ENCODE measurements at places on chromosomes 16 and 17.

- DNase-seq: no peak
These were observed 37.8 kb upstream of the ULK2 start for GRCh38 chr17:19905502-19905901.

DNA sequence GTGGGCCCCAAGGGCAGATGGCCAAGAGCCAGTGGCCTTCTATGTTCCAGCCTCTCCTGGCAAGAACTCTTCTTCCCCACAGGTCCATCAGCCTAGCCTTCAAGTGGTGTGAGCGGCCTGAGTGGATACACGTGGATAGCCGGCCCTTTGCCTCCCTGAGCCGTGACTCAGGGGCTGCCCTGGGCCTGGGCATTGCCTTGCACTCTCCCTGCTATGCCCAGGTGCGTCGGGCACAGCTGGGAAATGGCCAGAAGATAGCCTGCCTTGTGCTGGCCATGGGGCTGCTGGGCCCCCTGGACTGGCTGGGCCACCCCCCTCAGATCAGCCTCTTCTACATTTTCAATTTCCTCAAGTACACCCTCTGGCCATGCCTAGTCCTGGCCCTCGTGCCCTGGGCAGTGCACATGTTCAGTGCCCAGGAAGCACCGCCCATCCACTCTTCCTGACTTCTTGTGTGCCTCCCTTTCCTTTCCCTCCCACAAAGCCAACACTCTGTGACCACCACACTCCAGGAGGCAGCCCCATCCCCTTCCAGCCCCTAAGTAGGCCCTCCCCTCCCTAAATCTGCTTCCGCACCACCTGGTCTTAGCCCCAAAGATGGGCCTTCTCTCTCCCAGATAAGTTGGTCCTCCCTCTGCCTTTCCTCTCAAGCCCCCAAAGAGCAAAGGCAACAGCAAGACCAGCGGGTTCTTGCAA, 5.2 kb downstream of the G6PC3 start:
- DNase-seq: no peak

GRCh38 chr16:28063591-28064061, at the start of gene GSG1L:
Gene GSG1L (minus strand): TSS chr16:28063714. CDS start chr16:28063424, 290 bp downstream.
- DNase-seq: no peak

GRCh38 chr17:32120141-32120540, 22.2 kb upstream of the RHOT1 start:
- no peak for DNase-seq

- DNase-seq: peak; percentile 68
These were observed 5.0 kb upstream of the TRAF4 start for GRCh38 chr17:28738680-28739384.

DNA sequence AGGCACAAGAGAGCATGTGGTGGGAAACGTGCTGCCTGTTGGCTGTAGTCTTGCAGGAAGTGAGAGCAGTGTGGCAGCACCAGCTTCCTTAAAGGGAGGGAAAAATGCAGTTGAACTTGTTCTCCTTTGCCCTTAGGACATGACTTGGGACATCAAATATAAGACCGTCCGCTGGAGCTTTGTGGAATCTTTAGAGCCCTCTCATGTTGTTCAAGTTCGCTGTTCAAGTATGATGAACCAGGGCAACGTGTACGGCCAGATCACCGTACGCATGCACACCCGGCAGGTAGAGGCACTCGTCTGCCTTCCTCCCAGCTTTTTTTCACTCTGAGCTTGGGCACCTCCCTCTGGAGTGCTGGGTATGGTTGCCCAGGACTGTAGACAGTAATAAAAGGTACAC, 23.3 kb downstream of the GPR179 start:
- DNase-seq: no peak

- DNase-seq: peak; percentile 25
These were observed 60.8 kb upstream of the MED9 start for GRCh38 chr17:17416007-17416399.

GRCh38 chr17:70208825-70209555, 39.7 kb downstream of the KCNJ2 start:
- no peak for DNase-seq

- no peak for DNase-seq
These were observed 8.3 kb downstream of the MYO15B start for GRCh38 chr17:75595920-75596313.

- no peak for DNase-seq
These were observed 8.2 kb downstream of the WDR45B start for GRCh38 chr17:82640036-82640435.

- DNase-seq: no peak
These were observed 5.2 kb upstream of the CDC42EP4 start for GRCh38 chr17:73316919-73317505.

DNA sequence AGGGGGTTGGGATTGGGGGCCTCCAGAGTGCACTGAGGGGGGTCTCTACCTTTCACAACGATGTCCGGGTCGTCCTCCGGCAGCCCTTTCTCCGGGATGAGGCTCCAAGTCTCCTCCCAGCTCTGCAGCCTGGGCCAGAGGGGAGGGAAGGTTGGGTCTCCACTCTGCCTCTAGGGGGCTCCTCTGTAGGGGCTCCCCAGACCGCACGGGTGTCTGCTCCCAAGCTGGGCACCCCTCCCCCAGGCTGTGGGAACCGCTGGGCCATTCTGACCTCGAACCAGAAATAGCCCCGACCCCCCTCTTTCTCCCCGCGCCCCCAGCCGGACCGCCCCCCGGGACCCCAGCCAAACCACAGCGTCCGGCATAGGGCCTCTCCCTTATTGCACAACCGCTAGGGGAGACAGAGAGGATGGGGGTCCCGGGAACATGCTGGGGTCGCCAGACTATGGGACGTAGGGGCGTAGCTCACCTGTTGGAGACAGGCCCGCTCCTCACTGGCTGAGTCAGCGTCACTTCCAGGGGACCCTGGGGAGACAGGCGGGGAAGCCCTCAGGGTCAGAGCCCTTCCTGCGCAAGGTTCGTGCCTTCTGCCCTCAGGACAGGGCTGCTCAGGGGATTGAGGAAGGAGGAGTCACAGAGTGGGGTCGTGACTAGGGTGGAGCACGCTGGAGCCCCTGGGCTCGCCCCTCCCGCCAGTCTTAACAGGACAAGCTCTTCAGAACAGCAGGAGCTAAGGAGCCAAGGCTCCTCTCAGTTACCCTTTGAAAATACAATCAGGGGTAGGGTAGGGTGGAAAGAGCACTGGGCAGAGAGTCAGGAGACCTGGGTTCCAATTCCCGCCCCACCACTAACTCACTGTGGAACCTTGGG, 2.7 kb downstream of the PLEKHH3 start:
- DNase-seq: peak; percentile 13

DNA sequence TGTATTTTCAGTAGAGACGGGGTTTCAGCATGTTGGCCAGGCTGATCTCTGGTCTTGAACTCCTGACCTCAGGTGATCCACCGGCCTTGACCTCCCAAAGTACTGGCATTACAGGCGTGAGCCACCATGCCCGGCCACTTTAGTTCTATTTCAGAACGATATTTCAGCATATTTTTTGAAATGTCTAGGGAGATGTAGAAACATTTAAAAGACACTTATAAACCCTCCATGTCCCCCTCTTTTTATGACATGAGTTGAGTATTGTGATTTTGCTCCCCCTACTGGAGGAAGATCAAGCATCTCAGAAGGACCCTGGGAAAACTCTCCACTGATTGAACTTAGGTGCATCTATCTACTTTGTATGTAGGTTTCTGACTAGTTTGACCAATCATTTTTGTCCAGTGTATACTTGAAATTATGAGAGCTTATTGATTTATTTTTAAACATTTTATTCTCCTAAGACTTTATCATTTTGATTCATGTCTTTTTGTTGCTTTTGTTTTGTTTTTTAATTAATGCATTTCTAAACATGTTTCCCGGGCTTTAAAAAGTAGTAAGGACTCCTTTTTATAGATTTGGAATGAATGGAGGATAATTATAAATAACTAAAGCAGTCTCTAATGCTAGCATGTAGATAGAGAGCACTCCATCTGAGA, 105.1 kb downstream of the CHD9 start:
- peak; percentile 65 for DNase-seq

GRCh38 chr16:57473906-57474305, 11.4 kb downstream of the POLR2C start:
- DNase-seq: no peak

- no peak for DNase-seq
These were observed 32.1 kb upstream of the SREBF1 start for GRCh38 chr17:17868641-17869522.

GRCh38 chr17:9951803-9952202, 46.7 kb upstream of the RCVRN start:
- DNase-seq: no peak

DNA sequence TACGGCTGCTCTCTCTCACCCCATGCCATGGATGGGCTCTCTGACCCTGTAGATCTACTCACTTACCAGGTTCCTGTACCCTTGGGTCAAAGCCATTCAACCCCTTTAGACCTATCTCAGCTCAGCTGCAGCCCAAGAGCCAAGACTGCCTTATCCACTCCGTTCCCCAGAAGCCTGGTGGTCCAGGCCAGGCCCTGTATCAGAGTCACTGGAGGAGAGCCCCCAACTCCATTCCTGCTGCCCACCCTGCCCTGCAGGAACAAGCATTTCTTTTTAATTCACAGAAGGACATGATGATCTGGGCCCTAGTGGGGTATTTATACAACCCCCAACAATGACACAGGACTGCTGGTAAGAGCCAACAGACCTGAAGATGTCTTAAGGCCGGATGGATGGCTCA, 76.8 kb downstream of the AIPL1 start:
- DNase-seq: no peak

GRCh38 chr16:880471-881171, 80.1 kb upstream of the GNG13 start:
- no peak for DNase-seq

DNA sequence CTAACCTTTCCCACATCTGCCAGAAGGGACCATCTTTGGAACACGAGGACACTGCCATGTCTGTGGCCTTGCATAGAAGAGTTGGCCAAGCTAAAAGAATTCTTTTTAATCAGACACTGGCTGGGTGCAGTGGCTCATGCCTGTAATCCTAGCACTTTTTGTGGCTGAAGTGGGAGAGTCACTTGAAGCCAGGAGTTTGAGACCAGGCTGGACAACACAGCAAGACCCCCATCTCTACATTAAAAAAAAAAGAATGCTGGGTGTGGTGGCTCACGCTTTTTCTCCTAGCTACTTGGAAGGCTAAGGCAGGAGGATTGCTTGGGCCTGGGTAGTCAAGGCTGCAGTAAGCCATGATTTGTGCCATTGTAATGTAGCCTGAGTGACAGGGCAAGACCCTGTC, 9.3 kb upstream of the DUSP14 start:
- DNase-seq: no peak

GRCh38 chr17:31900877-31901276, 631 bp downstream of the UTP6 start:
- DNase-seq: no peak

DNA sequence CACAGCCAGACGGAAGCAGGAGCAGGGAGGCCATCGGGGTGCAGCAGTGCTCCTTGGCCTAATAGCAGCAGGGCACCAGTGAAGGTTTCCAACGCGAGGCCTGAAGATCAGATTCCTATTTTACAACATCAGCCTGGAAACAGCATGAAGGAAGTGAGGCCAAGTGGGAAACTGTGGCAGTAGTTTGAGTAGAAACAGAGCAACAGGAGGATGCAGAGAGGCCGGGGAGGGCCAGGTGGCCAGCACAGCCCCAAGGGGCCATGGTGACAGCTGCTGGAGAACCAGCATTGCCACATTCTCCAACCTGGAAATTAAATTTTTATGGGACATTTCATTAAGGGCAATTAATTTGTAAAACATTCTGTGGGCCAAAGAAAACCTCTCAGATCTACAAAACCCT, 3.4 kb upstream of the ANKRD11 start:
- no peak for DNase-seq

- no peak for DNase-seq
These were observed 164.6 kb downstream of the VPS53 start for GRCh38 chr17:550041-550398.

DNA sequence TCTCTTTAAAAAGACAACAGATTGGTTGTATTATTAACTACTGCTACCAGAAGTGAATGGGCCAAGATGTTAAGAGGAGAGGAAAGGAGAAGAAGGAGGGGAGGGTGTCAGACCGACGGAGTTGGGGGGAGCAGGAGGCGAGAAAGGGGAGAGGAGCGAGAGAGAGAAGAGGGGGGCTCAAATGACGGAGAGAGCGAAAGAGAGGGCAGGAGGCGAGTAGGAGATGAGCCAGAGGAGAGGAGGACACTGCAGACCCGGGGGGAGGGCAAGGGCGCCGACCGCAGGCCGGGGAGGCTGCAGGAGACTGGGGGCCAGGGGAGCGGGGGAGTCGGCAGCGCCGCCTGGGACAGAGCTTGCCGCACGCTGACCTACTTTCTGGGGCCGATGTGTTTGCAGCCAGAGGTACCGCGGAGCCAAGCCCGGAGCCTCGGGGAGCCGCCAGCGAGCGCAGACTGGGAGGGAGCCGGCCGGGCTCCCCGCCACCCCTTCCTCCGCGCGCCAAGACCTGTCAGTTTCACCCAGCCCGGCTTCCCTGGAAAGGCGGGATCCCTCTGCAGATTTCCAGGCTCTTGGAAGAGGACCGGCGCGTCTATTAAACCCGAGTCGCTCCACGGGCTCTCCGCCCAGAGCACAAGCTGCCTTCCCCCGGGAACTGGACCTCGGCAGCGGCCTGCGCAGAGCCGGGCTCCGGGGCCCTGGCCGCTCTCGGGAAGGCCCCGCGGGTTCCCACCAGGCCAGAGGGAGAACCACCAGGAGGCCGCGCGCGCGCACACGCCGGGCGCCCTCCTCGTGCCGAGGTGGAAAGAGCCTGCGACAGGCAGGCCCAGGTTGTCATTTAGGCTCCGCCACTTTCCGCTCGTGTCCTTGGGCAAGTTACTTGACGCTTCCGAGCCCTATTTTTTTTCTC, 74.6 kb downstream of the CMC2 start:
- no peak for DNase-seq

DNA sequence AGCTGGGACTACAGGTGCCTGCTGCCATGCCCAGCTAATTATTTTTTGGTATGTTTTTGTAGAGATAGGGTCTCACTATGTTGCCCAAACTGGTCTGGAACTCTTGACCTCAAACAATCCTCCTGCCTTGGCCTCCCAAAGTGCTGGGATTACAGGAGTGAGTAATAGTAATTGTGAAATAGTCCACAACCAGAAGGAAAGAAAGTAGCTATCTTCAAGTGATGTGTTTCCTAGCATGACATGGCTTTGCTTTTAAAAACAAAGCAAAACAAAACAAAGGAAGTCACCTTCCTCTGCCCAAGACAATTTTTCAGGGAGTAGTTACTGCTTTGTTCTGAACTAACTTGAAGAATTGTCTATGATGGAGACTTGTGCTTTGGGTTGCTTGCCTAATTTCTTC, 27.0 kb downstream of the ATP6V0A1 start:
- no peak for DNase-seq

DNA sequence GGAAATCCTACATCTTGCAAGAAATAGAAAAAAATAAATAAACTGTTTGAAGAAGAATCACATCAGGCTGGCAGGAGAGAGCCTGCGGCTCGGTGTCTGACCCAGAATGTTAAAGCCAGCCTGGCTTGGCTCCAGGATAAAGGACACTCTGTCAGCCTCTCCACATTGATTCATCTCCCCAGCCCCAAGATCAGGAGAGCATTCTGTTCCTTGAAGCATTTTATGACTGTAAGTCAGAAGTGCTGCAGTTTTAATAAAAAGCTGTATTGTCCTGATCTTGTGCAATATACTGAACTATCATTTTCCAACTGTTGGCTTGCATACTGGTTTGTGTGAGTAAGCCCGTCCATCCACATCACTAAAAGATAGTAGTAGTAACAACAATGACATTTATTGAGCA, 426.6 kb downstream of the HAPSTR1 start:
- DNase-seq: no peak

All from CD4-positive, alpha-beta T cell treated with Interleukin-4 for 4 hours (primary cell).